ENCODE measurements at places on chromosomes 13 and 19.

DNA sequence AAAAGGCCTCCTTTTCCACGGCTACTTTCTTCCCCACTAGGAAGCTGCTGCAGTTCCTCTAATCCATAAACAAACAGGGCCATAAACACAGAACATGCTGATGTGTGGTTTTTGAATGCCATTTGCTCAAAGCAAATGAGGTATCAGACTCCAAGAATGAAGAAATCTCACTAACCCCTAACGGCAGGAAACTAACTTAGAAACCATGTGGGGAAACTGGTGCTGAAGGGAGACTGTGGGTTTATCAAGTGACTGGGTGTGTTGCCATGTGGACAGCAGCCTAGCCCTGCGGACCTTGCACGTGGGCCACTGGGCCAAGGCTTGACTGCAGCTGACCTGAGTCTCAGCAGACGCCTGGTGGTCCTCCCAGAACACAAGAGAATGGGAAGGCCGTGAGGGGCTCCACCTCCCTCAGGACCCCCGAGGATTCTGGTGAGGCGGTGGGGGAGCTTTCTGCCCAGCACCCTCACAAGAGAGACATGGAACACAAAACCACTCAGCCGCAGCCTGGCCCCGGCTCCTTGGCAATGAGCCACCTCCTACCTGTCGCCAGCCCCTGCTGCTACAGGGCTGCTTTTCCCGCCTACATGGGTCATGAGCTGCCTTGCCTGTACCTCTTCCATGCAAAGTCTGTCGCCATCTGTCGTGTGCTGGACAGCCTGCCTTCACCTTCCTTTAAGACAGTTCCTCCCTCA lies 10.6 kb downstream of the SLC15A1 start:
- DNase-seq: no peak

DNA sequence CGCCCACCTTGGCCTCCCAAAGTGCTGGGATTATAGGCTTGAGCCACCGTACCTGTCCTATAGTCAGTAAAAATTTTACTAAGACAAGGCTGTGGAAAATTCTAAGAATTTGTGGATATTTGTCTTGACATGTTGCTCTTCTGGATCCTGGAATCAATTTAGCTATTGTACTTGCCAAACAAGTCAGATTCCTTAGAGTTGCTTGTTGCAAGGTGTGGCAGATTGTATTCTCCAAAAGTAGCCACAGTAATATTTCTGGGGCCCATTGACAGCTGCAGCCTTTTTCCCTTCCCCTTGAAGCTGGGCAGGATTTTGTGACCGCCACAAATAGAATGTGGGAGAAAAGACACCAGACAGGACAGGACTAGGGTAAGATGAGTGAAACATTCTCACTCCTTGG lies 98.8 kb upstream of the TMTC4 start:
- no peak for DNase-seq

DNA sequence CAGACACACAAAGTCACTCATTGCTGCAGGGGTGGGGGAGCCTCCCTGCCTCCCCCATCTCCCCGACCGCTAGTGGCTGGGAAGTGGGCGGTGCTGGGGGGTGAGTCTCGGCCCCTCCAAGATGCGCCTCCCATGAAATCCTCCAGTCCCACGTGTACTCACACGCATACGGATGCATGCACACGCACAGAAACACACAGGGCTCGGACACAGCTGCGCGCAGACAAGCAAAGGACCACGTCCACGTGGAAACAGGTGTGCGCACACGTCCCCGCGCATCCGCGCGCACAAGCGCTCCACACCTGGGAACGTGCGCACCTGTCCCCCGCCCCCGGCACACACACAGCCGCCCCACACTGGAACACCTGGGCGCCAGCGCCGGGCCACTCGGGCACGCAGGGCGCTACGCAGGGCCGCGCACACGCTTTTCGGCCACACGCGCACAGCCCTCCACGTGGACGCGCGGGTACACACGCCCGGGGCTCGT lies 687 bp downstream of the MATK start:
- DNase-seq: peak; percentile 2

DNA sequence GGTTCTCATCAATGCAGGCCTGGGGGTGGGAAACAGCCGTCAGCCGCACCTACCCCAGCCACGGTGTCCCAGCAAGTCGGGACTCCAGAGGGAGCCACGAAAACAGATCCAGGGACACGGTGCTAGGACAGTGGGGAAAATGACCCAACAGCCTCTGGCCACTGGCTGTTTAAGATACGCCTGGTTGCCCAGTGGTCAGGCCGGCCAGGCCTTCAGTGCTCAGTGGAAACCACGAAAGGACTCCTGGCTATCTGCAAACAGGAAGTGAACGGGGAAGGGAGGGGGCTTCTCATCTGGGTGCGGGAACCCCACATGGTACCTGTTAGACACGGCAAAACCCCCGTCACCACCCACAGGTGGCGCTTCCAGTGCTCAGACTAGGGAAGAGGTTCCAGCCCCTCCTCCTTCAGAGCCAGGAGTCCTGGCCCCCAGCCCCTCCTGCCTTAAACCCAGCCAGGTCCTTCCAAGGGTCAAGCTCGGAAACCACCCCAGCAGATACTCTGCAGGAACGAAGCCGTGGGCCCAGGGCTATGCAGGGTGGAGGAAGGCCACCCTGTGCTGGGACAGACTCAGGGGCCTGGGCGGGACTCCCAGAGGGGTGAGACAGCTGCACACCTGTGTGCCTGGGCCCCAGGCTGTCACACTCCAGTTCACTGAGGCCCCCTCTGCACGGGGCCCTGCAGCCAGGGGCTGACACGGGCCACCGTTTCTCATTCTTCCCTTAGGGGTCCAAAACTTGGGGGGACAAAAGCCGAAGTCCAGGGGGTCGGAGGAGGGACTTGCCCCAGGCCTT lies 4.5 kb downstream of the PPP1R12C start:
- no peak for DNase-seq

DNA sequence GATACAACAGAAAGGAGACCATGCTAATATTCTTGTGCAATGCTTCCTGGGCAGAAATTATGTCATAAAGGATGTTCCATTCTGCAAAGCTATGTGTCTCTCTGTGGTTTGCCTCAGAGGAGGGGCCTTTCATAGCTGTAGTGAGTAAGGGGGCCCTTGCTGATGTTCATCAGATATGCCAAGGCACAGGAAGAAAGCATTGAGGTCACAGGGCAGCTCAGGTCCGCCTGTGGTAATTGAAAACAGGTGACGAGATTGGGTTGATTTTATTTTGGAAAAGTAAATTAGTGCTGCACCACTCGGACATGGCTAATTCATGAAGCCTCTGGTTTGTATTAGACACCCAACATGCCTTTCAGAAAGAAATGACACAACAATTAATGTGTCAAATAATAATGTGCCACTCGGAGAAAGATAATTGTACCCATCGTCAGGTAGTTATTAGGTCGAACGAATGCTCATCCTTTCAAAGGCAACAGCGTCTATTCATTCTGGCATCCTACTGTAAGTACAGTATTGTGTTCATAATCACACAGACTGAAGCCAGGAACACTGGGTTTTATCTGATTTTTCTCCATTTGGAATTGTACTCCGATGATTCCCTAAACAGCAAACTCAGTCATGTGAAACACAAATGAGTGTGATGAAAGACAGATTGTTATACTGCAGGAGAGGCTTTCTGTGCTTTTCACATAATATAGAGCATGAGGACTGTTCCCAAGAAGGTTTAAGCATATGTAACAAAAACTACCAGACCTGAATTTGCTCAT lies 421.6 kb upstream of the KLF12 start:
- DNase-seq: no peak

GRCh38 chr13:25114220-25114619 lies 18.3 kb downstream of the PABPC3 start:
- DNase-seq: peak; percentile 83

DNA sequence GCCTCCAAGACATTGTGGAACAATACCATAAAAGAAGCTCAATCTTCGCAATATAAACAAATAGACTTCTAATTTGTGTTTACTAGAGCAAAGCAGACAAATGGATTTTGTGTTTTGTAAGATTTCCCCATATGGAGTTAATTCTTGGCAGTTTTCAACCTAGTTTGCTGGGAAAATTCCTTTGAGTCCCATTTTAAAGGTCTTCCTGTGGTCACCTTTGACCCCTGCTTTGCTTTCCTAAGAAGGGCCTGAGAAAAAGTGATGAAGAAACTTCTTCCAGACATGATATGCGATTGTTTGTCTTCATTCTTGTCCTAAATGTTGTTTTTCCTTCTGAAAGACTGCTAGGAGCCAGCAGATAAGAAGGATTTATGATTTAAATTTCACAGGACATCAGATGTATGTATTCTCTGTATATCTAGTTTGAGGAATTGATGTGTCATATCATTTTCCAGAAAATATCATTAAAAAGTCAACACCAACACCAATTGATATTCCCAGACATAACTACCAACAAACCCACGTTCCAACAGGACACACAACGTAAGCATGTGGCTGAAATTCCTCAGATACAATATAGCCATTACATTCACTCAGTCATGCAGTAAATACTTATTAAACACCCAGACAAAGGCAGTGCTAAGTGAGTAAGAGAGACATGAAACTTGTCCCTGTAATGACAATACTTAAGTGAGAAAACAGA lies 276.4 kb downstream of the LHFPL6 start:
- DNase-seq: peak; percentile 61

- DNase-seq: no peak
Measured at GRCh38 chr13:53562419-53562818, 533.8 kb downstream of the OLFM4 start.
